GM23338 (cell line): ENCODE measurements at places on chromosomes 4 and X. TPM values are rescaled to one million over a fixed set of nuclear protein-coding genes. Genes with fewer than 3 reads are reported as not detected.

- DNase-seq = no peak
These were observed 90.5 kb downstream of the RTL5 start for GRCh38 chrX:72041176-72041575.

DNA sequence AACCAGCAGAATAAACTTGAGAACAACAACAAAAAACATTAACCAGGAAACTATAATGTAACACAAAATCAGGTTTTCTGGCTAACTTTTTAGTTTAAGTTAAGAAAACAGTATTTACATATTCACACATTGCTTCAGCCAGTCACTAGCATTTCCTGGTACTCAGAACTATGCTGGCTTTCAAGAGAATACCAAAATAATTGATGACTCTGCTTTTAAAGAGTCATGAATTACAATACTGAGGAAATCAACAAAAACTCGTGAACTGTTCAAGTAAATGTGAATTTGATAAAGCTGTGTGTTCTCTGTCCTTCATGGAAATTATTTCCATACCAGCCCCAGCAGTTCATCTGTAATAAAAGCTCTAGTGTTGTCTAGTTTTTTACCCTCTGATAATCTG, 27.4 kb downstream of the PRSS12 start:
- DNase-seq = peak; percentile 26

DNA sequence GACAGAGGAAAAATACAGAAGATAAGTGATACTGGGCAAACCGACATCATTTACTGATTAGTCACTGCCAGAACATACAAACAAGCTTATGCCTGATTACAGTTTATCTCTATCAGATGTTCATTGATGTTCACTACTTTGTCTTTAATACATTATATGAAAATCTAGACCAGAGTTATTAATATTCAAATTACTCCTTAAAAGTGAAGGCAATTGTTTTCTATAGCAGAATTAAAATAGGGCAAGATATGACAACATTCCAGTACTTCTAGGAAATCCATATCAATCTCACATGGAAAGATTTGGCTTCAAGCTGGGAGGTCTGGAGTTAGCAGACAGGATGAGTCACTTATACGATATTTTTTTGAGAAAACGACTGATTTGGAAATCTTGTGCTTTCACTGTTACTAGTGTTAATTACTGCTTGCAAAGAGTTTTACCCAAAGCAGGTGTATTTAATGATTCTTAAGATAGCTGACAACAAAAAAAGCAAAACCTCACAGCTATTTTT, 31.8 kb downstream of the HPGD start:
- DNase-seq = no peak

DNA sequence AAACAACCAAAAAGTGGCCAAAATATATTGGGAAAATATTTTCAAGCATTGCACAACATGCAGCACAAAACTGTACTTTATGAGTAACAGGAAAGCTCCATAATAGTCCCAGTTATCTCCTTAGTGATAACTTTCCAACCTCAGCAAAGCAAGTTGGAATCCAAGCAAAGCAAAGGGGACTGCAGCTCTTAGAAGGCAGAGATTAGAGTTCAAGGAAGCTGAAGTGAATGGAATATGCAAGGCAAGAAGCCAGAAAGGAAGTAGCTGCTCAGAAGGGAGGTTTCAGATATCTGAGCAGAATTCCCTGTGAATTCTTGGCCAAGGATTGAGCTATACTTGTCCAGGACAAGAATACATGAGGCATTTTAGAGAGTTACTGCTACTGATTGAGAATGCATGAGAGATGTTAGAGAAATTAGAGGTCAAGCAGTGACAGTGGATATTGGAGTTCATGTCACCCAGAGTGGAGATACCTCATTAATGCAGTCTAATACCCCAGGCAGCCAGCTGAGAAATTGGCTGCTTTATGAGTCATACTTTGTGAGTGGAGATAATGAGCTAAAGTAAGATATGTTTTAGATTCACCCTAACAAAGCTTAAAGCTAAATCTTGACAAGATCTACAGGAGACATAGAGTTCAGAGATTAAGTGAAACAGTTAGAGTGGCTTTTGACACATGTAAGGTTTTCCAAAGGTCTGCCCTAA, 102.8 kb downstream of the INPP4B start:
- no peak for DNase-seq

DNA sequence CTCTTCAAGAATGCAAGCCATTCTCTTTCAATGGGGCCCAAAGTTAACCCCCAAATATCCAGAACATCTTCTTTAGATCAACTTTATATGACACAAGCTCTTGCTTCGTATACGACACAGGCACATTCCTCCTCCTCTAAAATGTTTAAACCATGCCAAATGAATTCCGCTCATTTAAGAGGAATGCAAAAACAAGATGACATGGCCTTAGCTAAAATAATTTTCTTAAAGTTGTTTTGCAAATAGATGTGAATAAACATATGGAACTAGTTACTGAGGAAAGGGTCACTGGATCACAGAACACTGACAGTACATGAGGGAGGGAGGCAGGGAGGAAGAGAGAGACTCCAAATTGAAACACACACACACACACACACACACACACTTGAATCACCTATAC, 97.4 kb downstream of the RASL11B start:
- no peak for DNase-seq

SPATA18 gene
- 2.5 and 4.2 TPM in 2 replicates for total RNA-seq

ASMTL gene
- 50.3 and 53.7 TPM in 2 replicates for total RNA-seq
